ENCODE measurements at places on chromosomes 6 and 20. TPM values are rescaled to one million over a fixed set of nuclear protein-coding genes. Genes with fewer than 3 reads are reported as not detected.

The FAM83C gene
- total RNA-seq, result not detected

The ILRUN gene
- total RNA-seq, result 77.3 TPM

The SAPCD1 gene
- total RNA-seq, result 0.59 TPM

The SMPDL3A gene
- total RNA-seq, result 27.4 TPM

Data from liver (tissue), 10 donors.